Bone marrow (tissue), 2 donors: ENCODE measurements at places on chromosomes 12 and 14.

- no peak for DNase-seq
These were observed 64.2 kb downstream of the CLMN start for GRCh38 chr14:95255487-95255886.

DNA sequence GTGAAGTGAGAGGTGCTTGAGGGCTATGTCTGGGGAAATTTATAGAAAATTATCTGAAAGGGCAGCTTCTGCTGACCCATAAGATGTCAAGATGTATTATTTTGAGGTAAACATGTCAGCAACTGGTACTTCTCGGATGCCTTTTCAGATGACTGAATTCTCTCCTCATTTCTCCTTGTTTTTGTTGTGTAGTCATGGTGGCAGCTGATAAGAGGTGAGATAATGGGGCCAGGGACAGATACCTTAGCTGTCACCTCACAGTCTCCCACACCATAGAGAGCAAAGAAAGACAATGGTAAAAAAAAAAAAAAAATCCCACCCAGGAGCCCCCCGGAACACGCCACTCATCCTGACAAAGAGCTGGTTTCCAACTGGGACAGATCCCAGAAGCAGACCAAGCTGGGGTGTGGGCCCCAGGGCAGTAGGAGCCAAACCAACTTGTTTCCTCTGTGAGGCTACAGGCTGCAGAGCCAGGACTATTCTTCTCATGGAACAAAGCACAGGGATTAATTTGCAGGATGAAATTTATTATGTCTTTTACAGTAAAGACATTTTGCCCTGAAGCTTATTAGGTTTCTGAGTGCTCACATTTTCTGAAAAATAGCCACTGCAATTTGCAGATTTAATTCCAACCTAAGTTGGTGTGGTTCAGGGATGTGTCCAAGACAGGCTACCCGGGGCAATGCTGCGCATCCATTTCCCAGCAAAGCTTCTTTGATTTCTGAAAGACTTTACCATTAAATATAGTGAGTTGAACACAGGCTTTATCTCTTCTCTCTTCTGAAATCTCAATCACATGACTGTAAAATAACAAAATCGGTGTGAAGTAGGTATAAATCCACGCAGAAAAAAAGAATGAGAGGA, 52.2 kb downstream of the NDUFA12 start:
- no peak for DNase-seq

- no peak for DNase-seq
These were observed 40.0 kb upstream of the DDX11 start for GRCh38 chr12:31033681-31034080.

DNA sequence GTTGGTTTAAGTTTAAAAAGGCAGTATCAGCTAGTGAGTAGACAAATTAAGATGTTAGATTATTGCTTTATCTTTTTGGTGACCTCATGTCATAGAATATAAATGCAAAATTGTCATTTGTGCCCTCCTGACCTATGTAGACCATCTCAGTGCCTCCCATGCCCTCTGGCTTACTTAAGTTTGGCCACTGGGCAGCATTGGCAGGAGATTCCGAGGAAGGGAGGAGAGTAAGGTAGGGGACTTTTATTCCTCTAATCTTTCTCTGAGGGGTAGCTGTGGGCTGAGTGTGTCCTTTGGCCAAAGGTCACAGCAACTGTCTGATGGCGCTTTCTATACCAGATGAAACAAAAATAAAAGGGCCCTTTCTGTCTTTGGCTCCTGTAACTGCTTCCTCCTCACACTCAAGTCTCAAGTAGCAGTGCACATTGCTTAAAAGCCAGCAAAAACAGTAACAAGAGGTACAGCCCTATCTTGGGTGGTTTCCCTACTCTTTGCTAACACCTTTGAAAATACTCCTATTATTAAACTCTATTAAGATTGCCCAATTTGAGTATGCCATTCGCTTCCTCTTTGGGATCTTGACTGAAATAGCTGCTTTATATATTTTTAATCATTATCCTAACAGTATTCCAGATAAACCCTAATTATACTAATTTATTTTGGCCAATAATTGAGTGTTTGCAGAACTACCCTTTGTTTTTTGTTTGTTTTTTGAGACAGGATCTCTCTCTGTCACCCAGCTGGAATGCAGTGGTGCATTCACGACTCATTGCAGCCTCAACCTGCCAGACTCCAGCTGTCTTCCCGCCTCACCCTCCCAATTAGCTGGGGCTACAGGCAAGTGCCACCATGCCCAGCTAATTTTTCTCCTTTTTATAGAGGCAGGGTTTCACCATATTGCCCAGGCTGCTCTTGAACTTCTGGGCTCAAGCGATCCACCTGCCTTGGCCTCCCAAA, 56.5 kb upstream of the KCNH3 start:
- DNase-seq, result no peak

DNA sequence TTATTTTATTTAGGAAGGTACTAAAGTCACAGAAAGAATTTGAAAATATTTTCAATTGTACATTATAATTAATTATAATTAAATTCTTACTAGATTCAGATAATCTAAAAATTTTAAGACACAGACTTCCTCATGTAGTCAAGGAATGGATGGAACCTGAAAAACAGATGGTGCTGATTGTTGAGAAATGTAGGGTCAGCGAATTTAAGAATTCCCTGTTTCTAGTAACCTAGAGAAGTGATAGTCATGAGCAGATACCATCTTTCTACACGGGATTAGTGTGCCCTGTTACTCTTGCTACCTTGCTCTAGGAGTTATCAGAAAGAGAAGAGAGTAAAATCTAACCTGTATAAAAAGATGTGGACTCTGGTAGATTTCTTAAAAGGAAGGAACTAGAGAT, 37.5 kb upstream of the PTHLH start:
- no peak for DNase-seq

GRCh38 chr12:56884421-56884820, 49.8 kb downstream of the SDR9C7 start:
- DNase-seq, result no peak

- DNase-seq, result no peak
These were observed 144.9 kb downstream of the LRIG3 start for GRCh38 chr12:58775396-58775795.

DNA sequence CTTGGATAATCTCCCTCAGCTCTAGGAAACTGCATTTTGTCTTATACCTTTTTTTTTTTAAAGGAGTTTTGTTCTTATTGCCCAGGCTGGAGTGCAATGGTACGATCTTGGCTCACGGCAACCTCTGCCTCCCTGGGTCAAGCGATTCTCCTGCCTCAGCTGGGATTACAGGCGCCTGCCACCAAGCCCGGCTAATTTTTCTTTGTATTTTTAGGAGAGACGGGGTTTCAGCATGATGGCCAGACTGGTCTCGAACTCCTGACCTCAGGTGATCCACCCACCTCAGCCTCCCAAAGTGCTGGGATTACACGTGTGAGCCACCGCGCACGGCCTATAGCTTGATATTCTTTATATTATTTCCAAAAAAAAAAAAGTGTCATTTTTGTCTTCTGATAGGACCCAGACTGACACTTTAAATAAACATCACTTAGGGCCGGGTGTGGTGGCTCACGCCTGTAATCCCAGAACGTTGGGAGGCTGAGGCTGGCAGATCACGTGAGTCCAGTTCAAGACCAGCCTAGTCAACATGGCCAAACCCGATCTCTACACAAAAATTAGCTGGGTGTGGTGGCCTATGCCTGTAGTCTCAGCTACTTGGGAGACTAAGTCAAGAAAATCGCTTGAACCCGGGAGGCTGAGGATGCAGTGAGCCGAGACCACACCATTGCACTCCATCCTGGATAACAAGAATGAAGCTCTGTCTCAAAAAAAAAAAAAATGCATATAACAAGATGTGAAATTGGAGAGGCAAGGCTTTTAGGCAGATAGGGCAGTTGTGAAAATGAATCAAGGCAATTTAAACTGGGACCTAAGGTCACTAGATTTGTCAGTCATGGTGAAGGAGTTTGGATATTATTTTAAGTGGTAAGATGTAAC, 18.4 kb downstream of the SLC2A3 start:
- DNase-seq, result no peak

GRCh38 chr12:118743896-118744700, 237.2 kb upstream of the SRRM4 start:
- DNase-seq, result no peak

DNA sequence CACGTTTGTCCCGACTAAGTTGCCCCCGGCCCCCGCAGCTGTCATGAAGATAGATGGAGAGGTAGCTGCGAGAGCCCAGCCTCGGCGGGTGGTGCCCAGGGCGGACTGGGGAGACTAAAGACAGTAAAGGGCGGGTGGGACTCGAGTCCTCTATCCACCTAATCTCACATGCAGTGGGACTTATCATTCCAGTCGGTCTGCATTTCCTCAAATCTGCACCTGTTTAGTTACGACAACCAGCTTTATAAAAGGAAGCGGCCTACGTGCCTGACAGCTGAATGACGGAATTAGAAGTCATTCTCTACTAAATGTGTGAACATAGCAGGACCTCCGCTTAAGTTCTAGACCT, 109.8 kb upstream of the EGLN3 start:
- DNase-seq, result no peak

- DNase-seq, result no peak
These were observed 41.6 kb downstream of the TRHDE start for GRCh38 chr12:72313806-72314205.

DNA sequence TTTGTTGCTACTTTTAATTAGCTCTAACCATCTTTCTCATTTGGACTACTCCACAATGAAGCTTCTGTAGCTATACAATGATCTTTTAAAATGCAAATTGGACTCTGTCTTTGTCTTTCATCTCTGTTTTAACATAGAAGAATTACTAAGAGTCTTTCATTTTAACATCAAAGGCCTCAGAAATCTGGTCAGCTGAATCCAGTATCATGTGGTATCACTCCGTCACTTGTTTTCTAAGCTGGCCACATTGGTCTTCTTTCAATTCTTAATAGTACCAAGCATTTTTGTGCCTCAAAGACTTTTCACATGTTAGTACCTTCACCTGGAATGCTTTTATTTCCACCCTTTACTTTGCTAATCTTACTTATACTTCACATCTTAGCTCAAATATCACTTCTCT, 95.5 kb upstream of the SLC16A7 start:
- no peak for DNase-seq

- no peak for DNase-seq
These were observed 18.8 kb downstream of the BCL11B start for GRCh38 chr14:99252940-99253868.

GRCh38 chr14:60328583-60328982, 79.6 kb downstream of the PPM1A start:
- DNase-seq, result no peak

DNA sequence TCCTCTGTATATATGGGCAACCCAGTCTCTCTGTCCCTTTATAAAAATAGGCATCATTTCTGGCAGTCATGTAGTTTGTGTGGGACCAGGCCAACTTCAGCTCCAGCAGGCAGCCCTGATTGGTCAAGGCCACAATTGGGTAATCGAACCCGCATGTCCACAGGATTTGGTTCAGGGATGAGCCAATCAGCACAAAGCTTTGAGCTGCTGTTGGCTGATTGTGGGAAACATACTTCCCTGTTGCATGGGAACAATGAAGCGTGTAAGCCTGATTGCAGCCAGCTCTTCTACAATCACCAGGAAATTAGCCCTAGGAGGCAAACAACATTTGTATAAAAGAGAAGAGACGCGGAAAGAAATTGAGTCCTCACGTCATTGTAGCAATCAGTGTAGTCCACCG, 328.6 kb downstream of the PCNX1 start:
- DNase-seq, result no peak

- DNase-seq, result peak; percentile 27
These were observed 30.9 kb upstream of the EMP1 start for GRCh38 chr12:13165617-13166041.

- DNase-seq, result no peak
These were observed 923.4 kb downstream of the NRXN3 start for GRCh38 chr14:79093531-79093930.

GRCh38 chr12:9149372-9149771, 33.7 kb upstream of the A2M start:
- DNase-seq, result no peak

DNA sequence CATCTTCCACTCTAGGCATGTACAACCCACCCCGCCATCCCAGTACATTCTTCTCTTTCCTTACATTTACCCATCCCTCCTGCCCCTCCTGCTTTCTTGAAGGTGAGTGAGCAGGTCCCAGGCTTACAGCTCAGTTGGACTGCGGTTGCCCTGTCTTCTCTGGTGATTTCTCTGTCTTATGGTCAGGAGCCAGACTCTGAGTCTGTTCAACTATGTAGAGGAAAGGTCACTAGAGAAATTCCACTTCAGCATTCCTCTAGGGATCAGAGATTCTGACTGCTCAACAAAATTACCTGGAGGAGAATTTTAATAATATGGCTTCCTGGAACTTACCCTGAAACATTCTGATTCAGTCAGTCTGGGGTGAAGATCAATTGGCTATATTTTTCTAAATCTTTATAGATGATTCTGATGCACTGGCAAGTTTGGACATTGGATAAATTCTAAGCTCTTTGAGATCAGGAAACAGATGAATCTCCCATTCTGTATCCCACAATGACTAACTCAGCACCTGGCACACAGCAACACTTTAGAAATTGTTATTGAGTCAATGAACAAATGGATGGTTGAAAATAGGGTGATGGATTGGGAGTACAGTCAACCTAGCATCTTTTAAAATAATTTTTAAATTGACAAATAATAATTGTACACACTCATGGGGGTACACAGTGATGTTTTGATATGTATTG, 128.6 kb upstream of the HIF1A start:
- no peak for DNase-seq

GRCh38 chr12:18261906-18262305, 588 bp downstream of the PIK3C2G start:
- no peak for DNase-seq

DNA sequence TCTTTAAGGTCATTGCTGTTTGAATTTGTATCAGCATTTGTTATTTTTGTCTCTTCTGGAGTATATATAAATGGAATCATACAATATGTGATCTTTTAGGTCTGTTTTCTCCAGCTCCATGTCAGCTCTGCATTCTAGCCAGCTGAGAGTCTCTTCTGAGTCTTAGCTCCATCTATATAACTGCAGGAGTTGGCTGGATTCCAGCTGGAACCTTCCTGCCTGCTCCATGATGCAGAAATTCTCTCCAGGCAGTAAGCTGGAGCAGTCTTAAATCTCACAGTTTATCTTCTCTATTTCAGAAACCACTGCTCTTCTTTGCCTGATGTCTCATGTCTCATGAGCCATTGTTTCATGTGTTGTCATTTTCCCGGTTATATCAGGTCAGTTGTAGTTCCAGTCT, 827.6 kb downstream of the NRXN3 start:
- no peak for DNase-seq
